ENCODE measurements at places on chromosomes 6 and 20.

- DNase-seq = no peak
Observed at GRCh38 chr6:18021166-18021850, 33.9 kb upstream of the KIF13A start.

GRCh38 chr20:41694796-41695195 lies 76.6 kb upstream of the CHD6 start:
- DNase-seq = peak; percentile 32

DNA sequence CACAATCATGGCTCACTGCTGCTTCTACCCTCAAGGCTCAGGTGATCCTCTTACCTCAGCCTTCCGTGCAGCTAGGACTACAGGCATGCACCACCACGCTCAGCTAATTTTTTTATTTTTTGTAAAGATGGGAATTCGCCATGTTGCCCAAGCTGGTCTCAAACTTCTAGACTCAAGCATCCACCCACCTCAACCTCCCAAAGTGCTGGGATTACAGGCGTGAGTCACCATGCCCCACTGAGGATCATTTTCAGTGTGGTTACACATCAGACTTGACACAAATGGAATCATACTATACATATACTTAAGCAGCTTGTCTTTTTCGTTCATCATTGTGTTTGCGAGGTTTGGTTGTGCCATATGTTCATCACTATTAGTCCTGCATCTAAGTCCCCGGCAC lies 26.6 kb downstream of the ZC3H12D start:
- no peak for DNase-seq

DNA sequence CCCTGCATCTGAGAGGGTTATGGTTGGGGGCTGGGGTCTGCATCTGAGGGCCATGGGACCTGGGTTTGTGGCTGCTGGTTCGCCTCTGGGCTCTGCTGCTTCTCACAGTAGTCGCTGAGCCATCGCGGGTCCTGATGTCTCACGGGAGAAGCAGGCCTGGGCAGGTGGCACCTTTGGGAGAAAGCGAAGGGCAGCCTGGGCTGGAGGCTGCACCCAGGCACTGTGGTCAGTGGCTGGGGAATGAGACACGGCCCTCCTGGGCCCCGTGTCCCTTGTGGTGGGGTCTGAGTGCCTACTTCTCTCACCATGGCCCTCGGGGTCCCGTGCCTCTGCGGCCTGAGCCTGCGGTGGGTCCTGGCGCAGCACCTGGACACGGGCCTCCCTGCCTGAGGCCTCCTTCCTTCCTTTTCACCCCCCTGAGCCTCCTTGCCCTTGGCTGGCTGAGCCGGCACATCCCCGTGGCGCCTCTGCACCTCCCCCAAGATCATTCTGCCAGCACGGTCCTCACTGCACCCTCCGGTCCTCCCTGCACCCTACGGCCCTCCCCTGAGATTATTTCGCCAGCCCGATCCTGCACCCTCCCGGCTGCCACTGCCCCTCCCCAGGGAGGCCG lies 206.0 kb downstream of the ERMARD start:
- DNase-seq = no peak

DNA sequence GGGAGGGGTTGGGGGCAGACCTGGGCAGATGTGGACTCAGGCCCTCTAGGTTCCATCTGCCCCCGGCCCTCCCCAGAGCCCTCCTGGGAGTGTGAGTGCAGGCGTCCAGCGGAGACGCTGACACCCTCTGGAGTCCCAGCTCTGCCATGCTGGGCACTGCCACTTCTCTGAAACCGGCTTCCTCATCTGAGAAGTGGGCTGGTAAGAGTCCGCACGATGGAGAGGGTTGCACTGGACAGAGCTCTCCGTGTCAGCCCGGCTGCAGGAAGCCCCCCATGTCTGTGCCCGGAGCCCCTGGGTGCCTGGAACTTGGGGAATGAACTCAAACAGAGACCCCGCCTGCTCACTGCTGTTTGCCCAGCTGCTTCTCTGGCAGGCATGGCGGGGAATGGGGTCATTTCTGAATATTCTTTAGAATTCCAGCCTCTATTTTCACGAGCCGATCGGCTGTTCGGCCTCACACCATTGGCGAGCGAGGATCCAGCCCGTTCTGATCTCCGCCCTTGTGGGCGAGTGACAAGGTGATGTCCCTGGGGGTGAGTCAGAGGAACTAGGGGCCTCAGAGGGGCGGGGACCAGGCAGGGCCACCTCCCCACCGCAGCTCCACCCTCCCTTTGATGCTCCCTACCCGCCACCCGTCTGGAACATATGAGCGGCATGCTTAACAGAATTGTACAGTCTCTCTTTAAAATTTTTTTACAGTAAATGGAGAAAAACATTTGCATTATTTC lies 47.8 kb upstream of the GATA5 start:
- DNase-seq = peak; percentile 39

DNA sequence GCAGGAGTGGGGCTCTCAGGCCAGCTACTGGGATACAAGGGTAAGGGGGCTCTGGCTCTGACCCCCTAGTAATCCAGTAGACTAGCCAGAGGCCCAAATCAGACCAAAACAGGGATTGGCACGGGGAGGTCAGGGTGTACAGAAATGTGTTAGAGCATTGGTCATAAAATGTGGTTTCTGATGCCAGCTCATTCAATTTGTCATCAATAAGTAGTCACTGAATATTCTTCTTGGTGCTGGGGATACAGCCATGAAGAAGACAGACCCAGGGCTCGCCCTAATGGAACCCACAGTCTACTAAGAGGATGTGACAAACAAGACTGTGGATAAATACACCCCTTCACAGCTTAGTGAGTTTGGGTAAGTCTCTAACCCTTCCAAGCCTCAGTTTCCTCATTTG lies 11.1 kb downstream of the MAP1LC3A start:
- no peak for DNase-seq

DNA sequence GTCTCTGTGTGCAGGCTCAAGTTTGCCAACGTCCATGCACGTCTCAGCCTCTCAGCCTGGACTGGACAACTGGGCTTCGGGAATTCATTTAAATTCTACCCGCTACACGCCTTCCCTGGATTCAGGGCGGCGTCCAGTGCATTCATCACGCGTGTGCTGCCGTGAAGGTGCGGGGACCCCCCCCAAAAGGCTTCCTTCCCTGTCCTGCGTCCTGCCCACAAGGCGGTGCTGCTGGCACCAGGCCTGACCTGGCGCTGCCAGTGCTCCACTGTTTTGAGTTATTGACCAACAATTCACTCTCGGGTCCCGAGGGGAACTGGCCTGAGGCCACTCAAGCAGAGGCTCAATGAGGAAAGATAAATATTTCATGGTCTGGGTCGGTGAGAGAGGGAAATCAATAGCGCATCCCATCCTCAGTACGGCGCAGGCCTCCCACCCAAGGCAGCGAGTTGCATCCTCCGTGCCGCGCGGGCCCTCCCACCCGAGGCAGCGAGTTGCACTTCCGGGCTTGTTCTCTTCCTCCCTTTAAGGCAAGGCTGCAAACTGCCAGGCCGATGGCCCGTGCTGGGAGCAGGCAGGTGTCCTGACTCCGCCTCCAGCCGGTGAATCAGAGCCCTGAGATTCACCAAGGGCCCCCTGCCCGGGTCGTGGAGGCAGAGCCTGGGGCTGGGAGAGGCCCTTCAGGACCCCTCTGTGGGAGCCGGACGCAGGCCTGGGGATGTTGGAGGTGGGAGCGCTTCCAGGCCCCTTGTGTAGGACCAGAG lies 22.8 kb upstream of the BHLHE23 start:
- DNase-seq = no peak

DNA sequence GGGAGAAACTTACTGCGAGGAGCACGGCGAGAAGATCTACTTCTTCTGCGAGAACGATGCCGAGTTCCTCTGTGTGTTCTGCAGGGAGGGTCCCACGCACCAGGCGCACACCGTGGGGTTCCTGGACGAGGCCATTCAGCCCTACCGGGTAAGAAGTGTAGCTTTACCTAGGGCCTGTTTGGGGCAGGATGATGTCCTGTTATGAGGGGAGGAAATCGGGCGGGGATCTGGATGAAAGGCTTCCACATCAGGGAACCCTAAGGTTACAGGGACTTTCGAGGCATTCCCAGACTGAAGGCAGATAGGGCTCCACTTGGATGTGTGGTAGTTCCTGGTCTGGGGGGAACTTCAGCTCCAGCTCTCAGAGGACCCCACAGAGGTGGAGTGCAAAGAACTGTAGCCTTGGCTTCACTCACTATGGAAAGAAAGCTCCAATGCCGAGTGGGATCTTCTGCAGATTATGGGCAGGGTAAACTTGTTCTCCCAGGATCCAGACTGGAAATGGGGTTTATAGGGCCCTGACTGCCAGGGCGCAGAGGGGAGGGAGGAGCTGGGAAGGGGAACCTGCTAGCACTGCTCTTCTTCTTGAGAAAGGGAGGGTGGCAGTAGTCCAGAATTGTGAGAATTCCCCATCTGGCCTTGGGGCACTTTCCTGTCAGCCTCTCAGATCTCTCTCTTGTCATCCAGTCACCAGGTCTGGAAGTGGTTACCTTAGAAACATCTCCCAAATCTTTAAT lies 740 bp downstream of the TRIM15 start:
- peak; percentile 42 for DNase-seq

DNA sequence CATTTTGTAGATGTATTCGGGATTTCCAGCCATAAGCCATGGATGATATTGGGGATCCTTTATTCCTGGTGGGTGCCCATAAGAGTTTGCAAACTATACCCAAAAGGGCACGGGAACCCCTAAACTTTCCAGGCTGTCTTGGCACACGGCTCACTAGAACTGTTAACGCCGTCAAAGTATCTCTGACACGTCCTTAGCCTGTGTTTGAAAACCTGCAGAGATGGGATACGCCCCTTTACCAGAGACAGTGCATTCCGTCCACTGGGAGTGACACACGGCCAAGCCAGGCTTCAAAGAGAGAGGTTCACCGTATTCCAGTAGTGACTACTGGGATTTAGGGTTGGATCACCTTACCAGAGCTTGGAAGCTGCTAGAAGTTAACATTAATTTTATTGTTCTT lies 95.0 kb downstream of the THBS2 start:
- no peak for DNase-seq

GRCh38 chr6:39453956-39454524 lies 131.5 kb upstream of the KCNK16 start:
- no peak for DNase-seq

- no peak for DNase-seq
Observed at GRCh38 chr20:36270744-36271638, 34.7 kb downstream of the AAR2 start.

GRCh38 chr6:106146852-106147351 lies 60.8 kb downstream of the PRDM1 start:
- no peak for DNase-seq

- DNase-seq = no peak
Observed at GRCh38 chr20:48532028-48532427, 295.8 kb downstream of the PREX1 start.

- DNase-seq = no peak
Observed at GRCh38 chr6:170253910-170254269, 37.0 kb downstream of the DLL1 start.

DNA sequence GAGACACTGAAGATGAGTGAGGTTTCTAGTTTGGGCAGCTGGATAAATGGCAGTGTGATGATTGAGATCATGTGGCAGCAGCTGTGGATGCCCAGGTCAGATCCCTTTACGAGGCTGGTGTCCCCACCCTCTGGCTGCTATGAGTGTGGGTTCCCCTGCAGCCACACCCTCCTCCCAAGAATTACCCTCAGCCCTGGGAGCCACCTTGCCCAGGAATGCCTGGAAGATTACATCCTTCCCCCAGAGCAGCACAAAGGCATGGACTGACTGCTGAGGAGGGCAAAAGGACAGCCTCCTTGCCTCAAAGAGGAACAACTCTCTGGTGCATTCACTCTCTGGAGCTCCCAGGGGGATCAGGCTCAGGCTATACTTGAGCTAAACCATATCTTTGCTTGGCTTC lies 15.0 kb upstream of the PKHD1 start:
- DNase-seq = peak; percentile 59

DNA sequence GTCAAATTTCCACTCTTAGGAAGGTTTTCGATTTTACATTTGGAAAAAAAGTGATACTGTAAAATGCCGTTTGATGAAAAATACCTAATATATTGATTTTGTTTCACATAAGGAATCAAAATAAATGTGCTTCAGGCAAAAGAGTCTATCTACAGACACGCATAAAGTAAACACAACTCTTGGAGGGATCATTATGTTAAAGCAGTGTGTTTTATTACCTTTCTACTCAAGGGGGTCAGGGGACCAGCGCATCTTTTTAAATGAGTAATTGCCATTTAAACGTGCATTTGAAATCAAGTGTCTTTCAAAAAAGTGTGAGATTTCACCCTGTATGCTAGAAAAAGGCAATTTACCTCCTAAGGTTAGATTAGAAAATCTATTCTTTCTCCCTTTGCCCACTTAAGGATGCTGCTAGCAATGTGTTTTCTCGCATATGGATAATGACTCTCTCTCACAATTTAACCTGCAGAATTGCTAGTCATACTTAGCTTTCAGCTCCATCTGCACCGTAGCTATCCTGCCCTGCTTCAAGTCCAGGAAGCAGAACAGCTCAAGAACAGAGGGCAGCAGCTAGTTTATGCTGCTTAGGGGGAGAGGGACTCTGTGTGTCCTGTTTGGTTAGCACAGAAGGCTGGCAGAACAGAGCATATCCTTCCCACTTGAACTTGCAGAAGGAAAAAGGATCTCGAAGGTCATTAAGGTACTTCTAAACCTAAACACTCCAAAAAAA lies 35.0 kb downstream of the NKAIN2 start:
- DNase-seq = no peak

- peak; percentile 41 for DNase-seq
Observed at GRCh38 chr6:47733879-47734558, 35.6 kb downstream of the ADGRF4 start.

DNA sequence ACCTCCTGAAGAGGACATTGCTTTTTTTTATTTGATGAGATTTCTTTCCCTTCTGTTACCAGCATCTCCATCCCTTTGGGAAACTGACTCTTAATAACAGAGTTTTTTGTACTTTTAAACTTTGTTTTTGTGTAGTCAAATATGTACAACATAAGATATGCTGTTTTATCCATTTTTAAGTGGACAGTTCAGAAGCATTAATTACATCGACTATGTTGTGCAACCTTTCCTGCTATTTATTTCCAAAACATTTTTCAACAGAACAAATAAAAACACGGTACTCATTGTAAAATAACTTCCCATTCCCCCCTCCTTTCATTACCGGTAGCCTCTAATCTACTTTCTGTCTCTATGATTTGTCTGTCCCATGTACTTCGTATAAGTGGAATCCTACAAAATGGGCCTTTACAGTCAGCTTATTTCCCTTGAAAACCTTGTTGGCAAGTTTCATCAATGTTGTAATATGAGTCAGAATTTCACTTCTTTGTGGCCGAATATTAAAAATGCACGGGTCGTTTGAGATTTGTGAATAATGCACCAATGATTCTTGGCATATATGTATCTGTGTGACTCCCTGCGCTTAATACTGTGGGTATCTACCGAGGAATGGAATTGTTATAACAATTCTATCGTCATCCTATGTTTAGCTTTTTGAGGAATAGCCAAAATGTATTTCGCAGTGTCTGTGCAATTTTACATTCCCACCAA lies 11.1 kb upstream of the RIPK1 start:
- DNase-seq = no peak

DNA sequence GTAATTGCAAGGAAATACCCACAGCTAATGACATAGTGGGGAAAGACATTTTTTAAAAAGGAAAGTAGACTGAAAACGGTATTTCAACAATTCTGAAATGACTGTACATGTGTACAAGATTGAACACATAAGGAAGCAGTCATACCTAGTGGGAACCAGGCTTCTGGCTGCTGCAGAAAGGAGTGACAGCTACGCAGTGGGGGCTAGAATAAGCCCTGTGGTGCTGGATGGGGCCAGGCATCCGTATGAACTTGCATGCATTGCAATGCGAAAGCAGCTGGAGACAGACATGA lies 54.9 kb upstream of the GPR31 start:
- DNase-seq = no peak

GRCh38 chr6:2900221-2900807 lies 2.8 kb downstream of the SERPINB9 start:
- no peak for DNase-seq

All from small intestine (tissue), 16 donors.